Foreskin keratinocyte (primary cell): ENCODE measurements at places on chromosomes 6 and 20. TPM values are rescaled to one million over a fixed set of nuclear protein-coding genes. Genes with fewer than 3 reads are reported as not detected.
A peak's percentile ranks its signal among the peaks of the same experiment; 100 is the strongest.

- DNase-seq: peak; percentile 99
Observed at GRCh38 chr20:18314786-18315406, 26.6 kb downstream of the ZNF133 start.

- no peak for DNase-seq
Observed at GRCh38 chr20:53216856-53217576, 244.9 kb downstream of the TSHZ2 start.

DNA sequence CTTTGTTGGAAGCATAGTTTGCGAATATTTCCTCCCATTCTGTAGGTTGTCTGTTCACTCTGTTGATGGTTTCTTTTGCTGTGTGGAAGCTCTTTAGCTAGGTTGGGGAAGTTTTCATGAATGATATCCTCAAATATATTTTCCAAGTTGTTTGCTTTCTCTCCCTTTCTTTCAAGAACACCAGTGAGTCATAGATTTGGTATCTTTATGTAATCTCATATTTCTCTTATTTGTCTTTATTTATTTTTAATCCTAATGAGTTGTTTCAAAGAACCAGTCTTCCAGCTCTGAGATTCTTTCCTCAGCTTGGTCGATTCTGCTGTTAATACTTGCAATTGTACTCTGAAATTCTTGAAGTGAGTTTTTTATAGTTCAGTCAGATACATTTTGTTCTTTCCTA lies 628.0 kb upstream of the ID4 start:
- no peak for DNase-seq

LY86 gene
- polyA plus RNA-seq: not detected in 2 replicates

ELOVL4 gene
- 4.7 and 5.2 TPM in 2 replicates for polyA plus RNA-seq

- DNase-seq: no peak
Observed at GRCh38 chr6:35170166-35170565, 29.0 kb upstream of the TCP11 start.

DNA sequence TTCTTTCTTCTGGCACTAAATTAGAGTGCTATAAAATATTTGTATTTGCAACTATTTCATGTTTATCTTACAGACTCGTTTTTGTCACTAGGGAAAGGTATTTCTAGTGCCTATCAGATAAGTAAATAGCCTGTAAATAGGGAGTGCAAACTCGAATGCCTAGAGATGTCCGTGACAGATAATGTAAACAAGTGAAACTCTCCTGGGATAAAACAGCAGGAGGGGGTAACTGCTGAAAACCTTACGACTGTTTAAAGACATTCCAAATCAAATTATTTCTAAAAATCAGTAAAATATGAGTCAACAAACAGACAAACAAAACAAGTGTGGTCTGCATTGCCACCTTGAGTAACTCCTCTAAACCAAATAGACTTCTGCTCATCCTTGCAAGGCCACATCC lies 932.1 kb downstream of the EYS start:
- no peak for DNase-seq

- DNase-seq: no peak
Observed at GRCh38 chr6:11970114-11970513, 42.0 kb upstream of the HIVEP1 start.

DNA sequence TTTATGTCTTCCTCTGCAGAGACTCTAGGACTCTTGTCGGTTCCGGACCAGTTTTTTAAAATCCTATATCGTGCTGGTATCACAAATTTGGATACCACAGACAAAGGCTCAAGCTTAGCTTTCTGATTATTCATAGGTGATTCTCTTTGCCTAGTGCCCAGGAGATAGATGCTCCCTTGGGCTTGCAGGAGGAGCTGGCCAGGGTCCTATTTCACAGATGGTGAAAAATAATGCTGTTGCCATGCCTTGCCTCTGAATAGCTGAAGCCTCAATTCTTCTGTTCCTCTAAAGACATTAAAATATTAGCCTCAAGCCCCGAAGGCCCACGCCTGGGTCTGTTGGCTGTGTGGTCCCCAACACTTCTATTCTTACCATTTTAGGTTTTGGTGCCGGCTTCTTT lies 123.9 kb upstream of the BACH2 start:
- DNase-seq: no peak

DNA sequence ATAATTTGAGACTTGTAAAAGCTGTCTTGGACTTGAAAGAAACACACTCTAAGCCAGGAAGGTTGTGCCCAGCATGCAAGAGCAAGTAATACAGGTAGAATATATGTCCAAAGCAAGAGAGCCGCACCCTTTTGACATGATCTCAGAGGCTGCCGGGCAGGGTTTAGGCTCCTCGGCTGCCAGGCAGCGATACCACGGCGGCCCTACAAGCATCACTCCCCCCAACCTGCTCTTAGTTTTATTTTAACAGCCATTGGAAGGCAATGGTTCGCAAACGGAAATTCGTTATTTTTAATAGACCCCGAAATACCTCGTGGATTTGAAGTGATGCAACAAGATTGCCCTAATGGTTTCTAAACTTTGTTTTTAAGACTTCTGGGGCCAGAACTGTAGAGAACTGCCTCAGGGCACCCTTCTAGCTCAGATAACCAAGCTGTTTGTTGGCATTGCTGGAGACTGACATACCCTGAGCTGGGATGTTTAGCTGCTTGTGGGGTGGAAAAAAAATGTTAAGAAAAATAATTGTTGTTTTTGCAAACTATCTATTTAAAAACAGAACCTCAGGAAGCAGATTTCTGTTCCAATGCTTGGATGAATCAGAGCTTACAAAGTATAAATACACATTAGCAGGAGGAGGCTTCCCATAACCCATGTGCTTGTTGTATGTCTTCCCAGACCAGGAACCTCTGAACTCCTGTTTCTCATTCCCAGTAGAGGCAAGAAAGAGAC lies 39.0 kb downstream of the JAG1 start:
- DNase-seq: no peak

DNA sequence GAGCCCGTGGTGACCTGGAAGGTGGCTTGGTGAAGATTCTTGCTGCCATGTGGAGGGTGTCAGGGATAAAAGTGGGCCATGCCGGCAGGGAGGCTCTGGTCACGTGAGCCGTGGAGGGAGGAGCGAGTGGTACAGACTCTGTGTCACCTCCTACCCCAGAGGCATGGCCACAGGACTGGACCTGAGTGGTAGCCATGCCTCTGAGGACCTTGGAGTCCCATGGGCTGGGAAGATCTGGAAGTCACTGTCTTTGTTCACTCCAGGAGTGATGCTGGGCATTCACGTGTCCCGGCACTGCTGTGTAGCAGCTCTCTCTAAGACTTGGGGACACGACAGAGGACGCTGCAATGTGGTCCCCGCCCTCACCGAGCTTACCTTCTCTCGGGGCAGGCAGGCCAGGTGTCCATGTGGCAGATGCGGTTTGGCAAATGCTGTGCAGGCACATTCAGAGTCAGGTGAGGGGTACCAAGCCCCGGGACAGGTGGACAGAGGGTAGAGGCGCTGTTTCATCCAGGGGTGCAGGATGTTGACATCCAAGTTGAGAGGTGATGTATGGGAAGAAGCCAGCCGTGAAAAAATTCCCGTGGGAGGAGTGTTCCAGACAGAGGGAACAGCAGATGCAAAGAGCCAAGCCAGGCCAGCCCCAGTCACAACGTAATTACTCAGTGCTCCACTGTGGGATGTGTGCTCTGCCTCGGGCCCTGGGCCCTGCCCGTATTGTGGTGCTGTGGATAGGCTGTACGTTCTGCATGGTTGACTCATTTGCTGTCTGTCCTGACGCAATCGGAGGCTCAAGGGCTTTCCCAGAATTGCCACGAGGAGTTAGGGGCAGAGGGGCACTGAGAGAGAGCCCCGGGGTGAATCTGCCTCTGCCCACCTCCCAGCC lies 307.8 kb downstream of the TAF4 start:
- DNase-seq: peak; percentile 26

NOX3 gene
- polyA plus RNA-seq: not detected in 2 replicates

DNA sequence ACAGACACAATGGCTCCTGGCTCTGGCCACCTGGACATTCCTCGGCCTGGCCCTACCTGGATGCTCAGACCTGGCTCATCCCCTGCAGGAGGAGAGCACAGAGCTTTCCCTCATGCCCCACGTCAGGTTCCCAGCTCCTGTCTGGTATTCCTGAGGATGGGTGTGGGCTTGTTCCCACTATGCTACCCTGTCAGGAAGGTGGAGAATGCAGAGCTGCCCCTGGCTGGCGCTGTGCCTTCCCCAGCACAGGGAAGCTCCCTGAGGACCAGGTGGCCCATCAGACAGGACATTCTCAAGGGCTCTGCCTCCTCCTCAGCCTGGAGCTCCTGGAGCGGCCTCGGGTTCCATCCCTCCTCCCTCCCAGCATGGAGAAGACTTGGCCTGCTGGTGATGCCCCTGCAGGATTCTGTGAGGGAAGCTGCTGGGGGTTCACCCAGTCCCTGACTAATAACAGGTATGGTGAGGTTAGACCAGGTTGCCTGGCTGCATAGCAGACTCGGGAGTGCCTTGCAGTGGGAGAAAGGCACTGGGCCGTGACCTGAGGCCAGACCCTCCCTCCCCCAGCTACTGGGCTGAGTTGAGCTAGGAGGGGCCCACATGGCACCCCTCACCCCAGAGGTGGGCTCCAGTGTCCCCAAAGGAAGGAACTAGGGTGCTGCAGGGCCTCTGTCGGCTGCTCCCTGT lies 156.0 kb upstream of the MLN start:
- DNase-seq: peak; percentile 21
